Chondrocyte (in vitro differentiated cells): ENCODE measurements at places on chromosomes 6 and 20.

GRCh38 chr6:6699741-6700367 lies 111.3 kb downstream of the LY86 start:
- DNase-seq: no peak

GRCh38 chr6:14921878-14922671 lies 323.8 kb upstream of the JARID2 start:
- DNase-seq: no peak

DNA sequence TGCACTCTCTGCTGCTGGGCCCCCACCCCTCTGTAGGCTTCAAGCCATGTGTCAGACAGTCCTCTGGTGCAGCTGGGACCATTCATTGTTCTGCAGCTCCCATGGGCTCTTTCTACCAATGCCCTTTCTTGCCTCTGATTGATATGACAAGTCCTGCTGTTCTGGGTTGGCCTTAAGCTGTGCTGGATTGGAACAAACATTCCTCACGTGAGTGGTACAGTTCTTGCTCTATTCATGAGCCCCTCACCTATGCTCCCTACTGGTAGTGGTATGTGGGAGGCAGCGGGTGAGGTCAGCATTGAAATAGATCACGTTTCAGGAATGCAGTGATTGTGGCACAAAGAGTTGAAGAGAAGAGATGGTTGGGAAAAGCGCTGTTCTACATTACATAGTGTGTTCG lies 48.8 kb upstream of the RALY start:
- DNase-seq: no peak

- no peak for DNase-seq
Observed at GRCh38 chr6:169999367-169999766, 247.9 kb downstream of the ERMARD start.

DNA sequence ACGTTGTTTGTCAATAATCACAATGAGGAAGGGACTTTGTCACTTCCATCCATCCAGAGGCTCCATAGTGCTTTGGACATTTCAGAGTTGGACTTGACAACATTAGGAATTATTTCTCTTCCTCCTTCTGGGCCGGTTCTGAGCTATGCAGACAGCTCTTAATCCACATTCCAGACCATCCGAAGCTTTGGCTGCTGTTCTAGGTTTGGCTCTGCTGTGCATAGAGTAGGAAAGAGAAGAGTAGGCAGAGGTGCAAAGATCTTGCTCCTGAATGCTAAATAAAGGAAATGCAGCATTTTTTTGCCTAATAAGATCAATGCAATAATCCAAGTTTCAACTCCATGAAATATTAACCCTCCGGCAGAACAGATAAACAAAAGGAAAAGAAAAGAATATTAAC lies 251.8 kb upstream of the PRND start:
- no peak for DNase-seq

GRCh38 chr6:18513253-18513798 lies 126.2 kb downstream of the RNF144B start:
- DNase-seq: no peak

DNA sequence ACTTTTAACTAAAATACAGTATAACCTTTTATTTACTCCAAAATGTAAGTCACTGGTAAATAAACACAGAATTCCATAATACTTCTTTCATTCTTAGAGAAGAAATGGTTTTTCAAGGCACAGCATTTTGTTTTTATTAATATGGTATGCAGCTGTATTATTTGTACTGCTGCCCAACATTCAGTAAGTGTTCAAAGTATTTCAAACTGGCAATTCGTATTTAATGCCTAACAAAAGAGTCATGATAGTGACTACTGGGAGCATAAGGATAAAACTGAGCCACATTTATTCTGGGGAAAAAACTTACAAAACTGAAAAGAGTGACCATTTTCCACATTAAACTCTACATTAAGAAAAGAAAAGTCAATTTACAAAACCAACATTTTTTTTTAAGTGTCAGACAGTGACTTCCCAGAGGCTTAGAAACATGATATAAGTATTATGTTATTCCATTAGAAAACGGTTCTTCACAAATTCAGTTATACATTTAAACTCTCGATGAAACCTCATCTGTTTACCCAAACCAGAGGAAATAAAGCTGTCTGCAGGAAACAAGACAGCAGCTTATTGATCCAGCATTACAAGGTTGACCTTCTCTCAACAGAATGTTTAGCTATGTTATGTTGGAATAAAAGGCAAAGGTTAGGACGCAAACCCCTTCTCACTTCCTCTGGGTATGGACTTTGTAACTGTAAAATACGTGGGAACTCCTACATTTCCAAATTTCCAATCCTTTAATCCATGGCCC lies 24.3 kb downstream of the EPB41L2 start:
- DNase-seq: no peak

GRCh38 chr6:125678601-125679000 lies 70.8 kb upstream of the HEY2 start:
- no peak for DNase-seq

DNA sequence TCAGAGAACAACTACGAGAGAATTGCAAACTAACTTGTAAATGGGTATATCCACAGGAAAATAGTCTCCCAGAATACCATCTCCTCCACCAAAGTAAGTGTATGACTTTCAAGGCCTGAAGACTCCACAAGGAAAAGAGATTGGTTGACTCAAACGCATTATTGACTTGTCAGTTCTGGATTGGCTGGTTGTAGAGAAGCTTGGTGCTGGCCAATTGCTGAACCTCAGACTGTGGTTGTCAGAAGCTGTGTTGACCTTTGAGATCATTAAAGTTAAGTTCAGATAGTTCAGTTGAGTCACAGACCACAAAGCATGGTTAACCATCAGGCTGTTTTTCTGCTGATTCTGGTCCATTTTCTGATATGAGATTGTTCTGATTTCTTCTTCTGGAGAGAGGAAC lies 388.3 kb downstream of the BMP2 start:
- DNase-seq: no peak

- no peak for DNase-seq
Observed at GRCh38 chr6:31585491-31585890, 586 bp upstream of the LST1 start.

DNA sequence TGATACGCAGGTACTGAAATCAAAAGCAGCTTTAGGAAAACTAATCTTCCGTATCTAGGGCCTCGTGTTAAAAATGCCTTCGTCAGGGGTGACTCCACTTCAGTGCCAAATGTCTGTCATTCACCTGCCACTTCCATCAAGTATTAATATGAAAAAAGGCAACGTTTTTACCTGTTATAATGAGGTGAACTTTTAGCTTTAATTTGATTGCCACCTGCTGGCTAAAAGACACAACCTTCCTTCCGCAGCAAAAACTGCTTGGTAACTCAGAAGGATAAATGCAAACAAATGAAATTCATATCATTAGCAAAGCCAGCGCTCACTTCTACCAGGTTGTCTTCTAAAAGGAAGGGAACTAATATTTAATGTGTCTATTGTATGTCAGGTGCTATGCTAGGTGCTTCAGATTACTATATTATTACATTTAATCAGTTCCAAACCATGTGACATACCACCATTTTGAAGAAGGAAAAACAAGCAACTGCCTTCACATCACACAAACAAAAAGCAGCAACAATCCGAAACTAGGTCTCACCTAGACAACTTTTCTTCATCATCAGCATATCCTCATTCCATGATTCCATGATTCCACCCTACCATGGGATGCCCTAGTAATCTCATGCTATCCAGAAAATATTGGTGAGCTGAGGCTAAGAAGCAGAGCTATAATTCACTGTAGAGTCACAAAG lies 20.6 kb upstream of the ARHGAP18 start:
- no peak for DNase-seq

DNA sequence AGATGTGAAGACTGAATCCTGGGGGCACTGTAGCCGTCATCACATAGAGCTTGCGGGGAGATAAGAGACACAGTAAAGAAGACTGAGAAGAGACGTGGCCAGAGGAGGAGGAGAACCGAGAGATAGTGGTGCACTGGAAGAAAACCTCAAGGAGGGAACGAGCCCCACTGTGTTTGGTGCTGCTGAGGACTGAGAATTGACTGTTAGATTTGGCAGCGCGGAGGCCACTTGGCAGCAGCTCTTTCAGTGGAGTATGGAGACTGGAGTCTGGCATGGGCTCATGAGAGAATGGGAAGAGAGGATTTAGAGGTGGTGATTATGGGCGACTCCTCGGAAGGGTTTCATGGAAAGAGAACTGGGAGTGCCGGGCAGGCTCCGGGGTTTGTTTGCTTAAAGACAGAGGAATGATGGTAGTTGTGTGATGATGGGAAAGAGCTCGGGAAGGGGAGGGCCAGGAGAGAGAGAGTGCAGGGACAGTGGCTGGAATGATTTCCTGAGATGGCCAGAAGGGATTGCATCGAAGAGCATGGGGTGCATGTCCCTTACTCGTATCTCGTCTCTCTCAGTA lies 18.0 kb downstream of the CDYL start:
- DNase-seq: no peak

GRCh38 chr20:62449951-62450691 lies 22.8 kb upstream of the RBBP8NL start:
- no peak for DNase-seq

- DNase-seq: no peak
Observed at GRCh38 chr6:163945808-163946207, 531.3 kb downstream of the QKI start.

DNA sequence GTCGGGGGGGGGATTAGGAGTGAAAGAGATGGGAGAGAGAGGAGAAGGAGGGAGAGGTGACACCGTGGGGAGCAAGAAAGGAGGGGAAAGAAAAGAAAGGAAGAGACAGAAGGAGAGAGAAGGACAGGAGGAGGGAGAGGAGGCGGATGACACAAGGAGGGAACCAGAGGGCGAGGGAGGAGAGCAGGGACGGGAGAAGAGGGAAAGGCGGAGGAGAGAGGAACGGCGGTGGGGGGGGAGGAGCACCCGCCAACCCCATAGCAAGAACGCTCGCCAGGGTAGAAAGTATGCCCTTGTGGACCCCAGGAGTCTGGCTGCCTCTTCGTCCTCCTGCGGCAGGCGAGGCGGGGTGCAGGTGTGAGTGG lies 4.5 kb upstream of the INSM1 start:
- DNase-seq: no peak

- DNase-seq: no peak
Observed at GRCh38 chr6:140026546-140026945, 652.1 kb upstream of the CITED2 start.

DNA sequence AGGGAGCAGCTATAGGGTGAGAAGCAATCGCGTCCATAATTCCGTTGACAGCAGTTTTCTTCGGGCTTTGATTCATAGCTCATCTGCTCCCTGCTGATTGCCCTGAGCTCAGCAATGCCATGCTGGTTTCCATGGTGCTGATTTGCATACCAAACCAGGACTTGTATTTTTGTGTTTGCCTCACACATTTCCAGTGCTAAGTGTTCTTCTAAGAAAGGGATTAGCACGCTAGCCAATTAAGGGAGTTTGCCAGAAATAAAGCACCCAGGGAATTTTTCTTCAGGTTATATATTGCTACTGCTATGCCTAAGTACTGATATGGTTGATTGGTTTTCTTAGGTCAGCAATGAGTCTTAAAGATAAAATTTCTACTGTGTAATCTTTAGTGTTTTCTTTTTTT lies 177.6 kb downstream of the PLCB1 start:
- DNase-seq: no peak

GRCh38 chr20:23686046-23686750 lies 2.6 kb downstream of the CST4 start:
- no peak for DNase-seq

- no peak for DNase-seq
Observed at GRCh38 chr20:61355585-61355984, 103.5 kb downstream of the CDH4 start.

- DNase-seq: no peak
Observed at GRCh38 chr6:104607501-104607900, 252.2 kb downstream of the HACE1 start.

- no peak for DNase-seq
Observed at GRCh38 chr20:50041246-50041873, 58.6 kb downstream of the SNAI1 start.

DNA sequence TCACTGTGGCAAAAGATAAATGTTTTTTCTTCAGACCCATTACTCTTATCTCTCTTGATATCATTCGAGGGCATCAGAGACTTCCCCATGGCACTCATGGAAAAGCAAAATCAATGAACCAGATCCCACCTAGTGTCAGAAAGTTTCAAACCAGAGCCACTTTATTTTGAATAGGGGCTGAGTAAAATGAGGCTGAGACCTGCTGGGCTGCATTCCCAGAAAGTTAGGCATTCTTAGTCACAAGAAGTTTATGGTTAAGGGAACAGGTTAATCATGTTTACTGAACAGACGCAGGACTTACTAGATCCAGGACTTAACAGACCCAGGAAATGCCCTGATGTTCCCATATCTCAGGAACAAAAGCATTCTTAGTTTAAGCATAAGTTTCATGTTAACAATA lies 369.9 kb downstream of the BTBD3 start:
- no peak for DNase-seq

- no peak for DNase-seq
Observed at GRCh38 chr6:12947967-12948366, 231.4 kb downstream of the PHACTR1 start.

GRCh38 chr6:150273457-150274309 lies 95.1 kb upstream of the IYD start:
- DNase-seq: no peak

DNA sequence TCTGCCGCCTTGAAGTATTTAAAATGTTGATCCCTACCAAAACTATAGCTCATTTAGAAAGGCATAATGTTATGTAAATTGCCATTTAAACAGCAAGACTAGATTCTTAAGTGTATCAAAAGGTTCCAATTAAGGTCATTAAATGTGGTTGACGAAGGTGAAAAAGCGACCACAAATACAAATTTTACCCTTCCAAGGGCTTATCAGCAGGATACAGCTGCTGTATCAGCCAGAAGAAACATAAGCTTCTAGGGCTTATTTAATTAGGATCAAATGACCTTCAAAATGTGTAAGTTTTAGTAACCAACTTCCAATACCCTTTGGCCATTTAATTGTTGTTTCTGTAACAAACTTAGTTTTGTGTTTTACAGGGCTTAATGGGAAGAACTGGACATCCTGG lies 139.9 kb downstream of the COL9A1 start:
- DNase-seq: no peak

DNA sequence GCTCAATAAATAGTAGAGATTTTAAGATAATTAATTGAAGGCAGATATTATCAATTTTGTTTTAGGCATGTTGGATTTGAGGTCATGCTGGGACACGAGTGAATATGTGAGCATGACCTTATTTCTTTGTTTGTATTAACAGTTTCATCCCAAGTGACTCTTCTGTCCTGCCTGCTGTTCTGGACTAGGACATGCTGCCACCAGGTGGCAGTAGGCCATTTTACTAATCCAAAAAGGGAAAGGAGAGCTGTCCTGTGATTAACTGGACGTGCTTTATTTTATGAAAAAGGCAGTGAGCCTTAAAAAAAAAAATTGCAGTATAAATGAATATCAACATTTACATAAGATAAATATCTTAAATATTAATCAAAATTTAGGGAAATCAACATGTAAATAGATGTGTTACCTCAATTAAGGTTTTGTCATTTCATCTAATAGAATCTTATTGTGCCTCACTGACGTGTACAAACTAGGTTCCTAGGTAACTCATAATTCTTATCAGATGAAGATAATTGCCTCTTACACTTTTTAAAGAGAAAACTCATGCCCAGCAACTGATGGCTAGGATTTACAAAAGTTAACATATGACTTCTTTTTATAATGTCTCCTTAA lies 49.8 kb downstream of the FRK start:
- no peak for DNase-seq

GRCh38 chr6:146341493-146342230 lies 202.0 kb upstream of the RAB32 start:
- no peak for DNase-seq

GRCh38 chr20:16917636-16918035 lies 169.5 kb downstream of the OTOR start:
- no peak for DNase-seq

- DNase-seq: no peak
Observed at GRCh38 chr20:43739148-43739749, 12.4 kb upstream of the GTSF1L start.
